ENCODE measurements at places on chromosomes 2 and 18.

DNA sequence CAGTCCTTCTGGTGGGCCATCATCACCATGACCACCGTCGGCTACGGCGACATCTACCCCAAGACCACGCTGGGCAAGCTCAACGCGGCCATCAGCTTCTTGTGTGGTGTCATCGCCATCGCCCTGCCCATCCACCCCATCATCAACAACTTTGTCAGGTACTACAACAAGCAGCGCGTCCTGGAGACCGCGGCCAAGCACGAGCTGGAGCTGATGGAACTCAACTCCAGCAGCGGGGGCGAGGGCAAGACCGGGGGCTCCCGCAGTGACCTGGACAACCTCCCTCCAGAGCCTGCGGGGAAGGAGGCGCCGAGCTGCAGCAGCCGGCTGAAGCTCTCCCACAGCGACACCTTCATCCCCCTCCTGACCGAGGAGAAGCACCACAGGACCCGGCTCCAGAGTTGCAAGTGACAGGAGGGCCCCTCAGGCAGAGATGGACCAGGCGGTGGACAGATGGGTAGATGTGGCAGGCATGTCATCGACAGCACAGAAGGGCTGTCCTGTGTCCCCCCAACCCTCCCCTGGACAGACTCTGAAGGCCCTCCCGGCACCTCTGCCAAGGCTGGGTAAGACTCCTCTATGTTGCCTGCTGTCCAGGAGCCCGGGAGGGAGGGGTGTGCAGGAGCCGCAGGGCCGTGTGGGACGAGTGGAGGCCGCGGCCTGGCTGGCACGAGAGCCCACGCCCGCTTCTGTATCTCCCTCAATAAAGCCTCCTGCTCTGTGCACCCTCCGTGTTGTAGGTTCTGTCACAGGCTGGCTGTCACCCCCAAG, 2.0 kb downstream of the KCNF1 start:
- DNase-seq, result no peak

GRCh38 chr18:63257453-63257852, 62.1 kb downstream of the BCL2 start:
- no peak for DNase-seq

DNA sequence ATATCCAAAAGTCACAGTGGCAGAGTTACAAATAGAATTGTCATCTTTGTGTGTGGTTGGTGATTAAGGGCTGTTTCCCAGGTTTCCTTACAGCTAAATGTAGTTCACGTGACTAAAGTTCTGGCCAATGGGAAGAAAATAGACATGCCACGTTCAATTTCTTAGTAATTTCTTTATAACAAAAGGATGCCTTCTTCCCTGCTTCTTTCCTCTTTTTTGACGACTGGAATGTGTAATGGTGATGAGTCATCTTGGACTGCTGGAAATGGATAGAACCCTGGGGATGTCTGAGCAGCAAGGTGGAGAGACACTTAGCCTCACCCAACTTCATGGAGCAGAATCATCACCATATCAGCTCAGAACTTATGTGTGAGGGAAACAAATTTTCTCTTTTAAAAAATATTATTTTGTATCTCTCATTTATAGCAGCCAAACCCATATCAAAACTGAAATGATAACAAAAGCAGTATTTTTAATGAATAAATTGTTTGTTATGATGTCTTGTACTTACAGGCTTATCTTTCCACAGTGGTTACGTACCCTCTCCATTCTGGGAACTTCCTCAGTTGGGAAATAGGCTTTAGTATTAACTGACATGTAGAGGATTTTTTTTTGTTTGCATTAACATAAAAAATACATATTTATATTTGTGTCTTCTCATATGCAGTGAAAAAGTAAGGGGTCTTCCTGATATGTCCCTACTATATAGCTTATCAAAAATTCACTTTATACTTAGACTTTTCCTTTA, 91.1 kb upstream of the CDH2 start:
- DNase-seq, result no peak

GRCh38 chr2:175442441-175442840, 260.9 kb upstream of the ATP5MC3 start:
- no peak for DNase-seq

GRCh38 chr2:144545787-144546186, 25.9 kb upstream of the ZEB2 start:
- DNase-seq, result no peak

GRCh38 chr2:54047091-54047490, 68.3 kb upstream of the ACYP2 start:
- no peak for DNase-seq

DNA sequence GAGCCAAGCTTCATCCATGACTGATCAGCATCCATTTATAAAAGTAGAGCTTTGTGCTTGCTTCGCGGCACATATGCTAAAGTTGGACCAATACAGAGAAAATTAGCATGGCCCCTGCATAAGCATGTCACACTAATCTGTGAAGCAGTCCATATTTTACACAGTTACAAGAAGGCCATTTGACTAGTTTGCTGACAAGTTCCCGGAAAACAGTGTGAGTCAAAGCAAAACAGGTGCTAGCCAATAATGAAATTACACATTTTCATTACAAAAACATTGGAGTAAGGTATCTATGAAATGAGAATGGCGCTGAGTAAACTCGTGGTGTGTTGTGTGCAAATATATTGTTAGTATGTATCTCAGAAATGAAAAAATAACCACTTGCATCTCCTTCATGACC, 4.7 kb downstream of the ANKRD62 start:
- DNase-seq, result no peak

GRCh38 chr2:177141866-177142265, 70.7 kb upstream of the HNRNPA3 start:
- no peak for DNase-seq

DNA sequence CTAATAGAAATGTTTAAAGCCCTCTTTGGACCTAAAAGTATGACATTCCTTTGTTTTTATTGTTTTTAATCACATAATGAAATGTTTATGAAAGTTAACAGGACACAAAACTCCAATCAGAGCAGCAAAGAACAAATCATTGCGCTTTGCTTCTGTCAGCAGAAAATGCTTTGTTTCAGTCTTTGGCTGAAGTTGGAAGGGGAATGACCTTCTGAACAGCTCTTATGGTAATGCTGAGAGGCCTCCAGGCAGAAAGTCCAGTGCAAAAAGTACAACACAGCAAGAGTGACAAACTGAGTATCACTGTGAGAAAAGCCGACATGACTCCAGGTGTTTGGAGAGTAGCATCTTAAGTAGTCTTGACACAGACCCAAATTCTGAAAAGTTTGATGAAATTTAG, 147.7 kb upstream of the SP5 start:
- no peak for DNase-seq
